Activated T-cell treated with anti-CD3 and anti-CD28 coated beads for 24 hours (primary cell): ENCODE measurements at places on chromosomes 4 and X.

- DNase-seq, result no peak
These were observed 1472.2 kb downstream of the PCDH7 start for GRCh38 chr4:32192363-32192762.

DNA sequence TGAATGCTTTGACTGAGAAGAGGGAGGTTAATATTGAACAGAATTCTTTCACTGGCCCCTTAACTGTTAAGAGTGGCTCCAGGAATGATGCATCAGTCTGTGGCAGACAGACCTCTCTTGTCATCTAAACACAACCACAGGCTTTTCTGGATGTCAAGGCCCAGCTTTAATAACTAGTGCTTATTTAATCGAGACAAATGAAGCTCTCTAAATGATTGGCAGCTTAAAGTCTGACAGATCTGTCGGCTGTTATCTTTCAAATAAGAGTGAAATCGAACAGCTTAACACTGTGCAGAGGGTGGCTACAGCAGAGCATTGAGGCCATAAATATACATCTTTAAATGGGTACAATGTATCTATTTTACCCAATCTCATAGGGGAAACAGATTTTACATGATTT lies 500.8 kb upstream of the PABPC4L start:
- no peak for DNase-seq

- DNase-seq, result no peak
These were observed 107.8 kb downstream of the EFNB1 start for GRCh38 chrX:68936608-68937007.

DNA sequence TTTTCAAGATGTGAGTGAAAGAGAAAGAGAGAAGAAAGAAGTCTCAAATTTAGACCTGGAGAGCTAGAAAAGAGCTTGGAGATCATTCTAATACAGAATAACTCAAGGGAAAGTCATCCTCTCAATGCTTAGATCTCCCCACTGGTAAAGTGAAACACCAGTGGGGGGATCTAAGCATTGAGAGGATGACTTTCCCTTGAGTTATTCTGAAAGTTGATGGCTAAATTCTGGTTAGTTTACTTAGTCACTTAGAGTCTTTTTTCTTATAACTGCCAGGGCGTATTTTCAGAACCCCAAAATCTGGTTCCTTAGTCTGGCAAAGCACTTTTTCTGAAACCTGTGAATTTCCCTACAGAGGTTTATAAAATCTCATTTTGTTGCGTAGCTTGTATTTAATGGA lies 198.6 kb downstream of the ARHGAP24 start:
- no peak for DNase-seq

GRCh38 chr4:153577053-153577452 lies 107.0 kb upstream of the TLR2 start:
- DNase-seq, result no peak

DNA sequence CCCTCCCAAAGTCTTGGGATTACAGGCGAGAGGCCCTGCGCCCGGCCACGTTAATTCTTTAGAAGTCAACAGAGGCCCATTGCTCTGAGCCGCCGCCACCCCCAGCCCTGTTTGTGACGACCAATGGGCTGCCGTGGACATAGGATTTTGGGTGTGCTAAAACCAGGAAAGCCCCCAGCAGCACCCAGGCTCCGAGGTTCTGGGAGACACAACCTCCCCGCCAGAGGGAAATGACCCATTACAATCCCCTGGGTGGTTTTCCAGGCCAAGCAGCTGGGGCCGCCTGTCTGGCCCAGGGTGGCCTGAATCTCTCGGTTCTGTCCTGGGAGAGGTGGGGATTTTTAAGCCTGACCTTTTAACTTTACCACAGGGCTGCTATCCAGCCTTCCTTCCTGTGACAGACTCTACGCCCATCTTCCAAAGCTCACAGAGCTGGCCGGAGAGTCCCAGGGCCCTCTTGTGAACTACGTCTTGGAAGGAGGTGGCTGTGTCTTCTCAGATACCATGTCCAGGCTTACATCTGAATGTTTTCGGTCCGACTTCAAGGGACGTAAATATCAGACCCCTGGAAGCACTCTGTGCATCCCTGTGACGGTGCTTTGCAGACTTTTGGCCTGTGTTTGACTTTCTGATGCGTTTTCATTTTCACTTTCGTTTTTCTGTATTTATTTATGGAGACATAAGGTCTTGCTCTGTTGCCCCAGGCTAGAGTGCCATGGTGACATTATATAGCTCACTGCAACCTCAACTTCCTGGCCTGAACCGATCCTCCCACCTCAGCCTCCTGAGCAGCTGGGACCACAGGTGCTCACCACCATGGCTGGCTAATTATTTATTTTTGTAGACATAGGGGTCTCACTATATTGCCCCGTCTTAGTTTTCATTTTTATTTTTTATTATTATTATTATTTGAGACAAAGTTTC lies 36.0 kb downstream of the P2RY8 start:
- DNase-seq, result no peak
